ENCODE measurements at places on chromosomes 5 and 9. TPM values are rescaled to one million over a fixed set of nuclear protein-coding genes. Genes with fewer than 3 reads are reported as not detected.

RAB14 gene
- total RNA-seq: 44.8 TPM

ADRB2 gene
- 0.65 TPM for total RNA-seq

CTSL gene
- total RNA-seq: 34.4 TPM

STPG3 gene
- total RNA-seq: not detected

TRIM7 gene
- 0.47 TPM for total RNA-seq

SPINK7 gene
- total RNA-seq: not detected

ZFP37 gene
- 4.4 TPM for total RNA-seq

TRPM6 gene
- total RNA-seq: 0.99 TPM

RORB gene
- total RNA-seq: 6.5 TPM

C9orf152 gene
- not detected for total RNA-seq

PKN3 gene
- total RNA-seq: 15.2 TPM

SPATA31C1 gene
- not detected for total RNA-seq

SPINK1 gene
- total RNA-seq: 0.48 TPM

FGF1 gene
- 0.11 TPM for total RNA-seq

ABCA1 gene
- 8.5 TPM for total RNA-seq

C6 gene
- total RNA-seq: not detected

LCN12 gene
- total RNA-seq: 1.7 TPM

SH3TC2 gene
- 0.77 TPM for total RNA-seq

ASS1 gene
- 108 TPM for total RNA-seq

SHISAL2B gene
- 8.6 TPM for total RNA-seq

PDLIM4 gene
- total RNA-seq: 8.3 TPM

LRRC26 gene
- total RNA-seq: 0.34 TPM

CARD6 gene
- 0.50 TPM for total RNA-seq

PRSS3 gene
- total RNA-seq: not detected

MYO10 gene
- 107 TPM for total RNA-seq

DOCK2 gene
- total RNA-seq: 8.5 TPM

DENND4C gene
- 18.9 TPM for total RNA-seq

RMI1 gene
- total RNA-seq: 34.1 TPM

SPATA31D4 gene
- total RNA-seq: not detected

SPOCK1 gene
- 14.0 TPM for total RNA-seq

SAPCD2 gene
- 30.3 TPM for total RNA-seq

TMEM141 gene
- total RNA-seq: 50.6 TPM

GABRA1 gene
- total RNA-seq: 17.3 TPM

RMRP gene
- 14,987 TPM for total RNA-seq

CNTFR gene
- total RNA-seq: 1.2 TPM

RLN2 gene
- 4.7 TPM for total RNA-seq

TTLL11 gene
- 0.86 TPM for total RNA-seq

DMRT3 gene
- total RNA-seq: not detected

PLPP6 gene
- total RNA-seq: 13.3 TPM

PTGDS gene
- 2.3 TPM for total RNA-seq

GDA gene
- 3.0 TPM for total RNA-seq

EXD3 gene
- 7.2 TPM for total RNA-seq

GLRA1 gene
- not detected for total RNA-seq

APBA1 gene
- total RNA-seq: 1.1 TPM

LRRTM2 gene
- not detected for total RNA-seq
